ENCODE measurements at places on chromosomes 12 and 14.

- DNase-seq, result peak; percentile 15
Observed at GRCh38 chr12:57741844-57742738, 2.7 kb upstream of the TSPAN31 start.

DNA sequence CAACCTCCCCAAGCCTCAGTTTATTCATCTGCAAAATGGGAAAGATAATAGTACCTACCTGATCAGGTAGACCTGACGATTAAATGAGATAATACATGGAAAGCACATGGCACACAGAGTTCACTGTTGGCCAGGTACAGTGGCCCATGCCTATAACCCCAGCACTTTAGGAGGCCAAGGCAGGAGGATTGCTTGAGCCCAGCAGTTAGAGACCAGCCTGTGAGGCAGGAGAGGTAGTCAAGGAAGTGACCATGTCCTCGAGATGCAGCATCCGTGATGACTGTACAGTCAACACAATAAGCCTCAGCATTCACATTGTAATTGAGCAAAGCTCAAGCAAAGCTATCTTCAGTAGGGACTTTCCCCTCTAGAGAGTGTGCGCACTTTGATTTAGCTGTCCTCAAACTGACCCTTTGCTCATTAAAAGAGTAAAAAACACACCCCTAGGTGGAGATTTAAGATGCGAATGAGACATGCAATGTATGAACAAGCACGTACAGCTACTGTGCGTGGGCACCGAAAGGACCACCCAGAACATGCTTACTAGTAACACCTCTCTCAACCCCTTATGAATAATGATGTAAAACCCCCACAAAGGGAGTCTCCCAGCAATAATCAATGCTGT is 9.9 kb downstream of the ISCU start:
- DNase-seq, result no peak

DNA sequence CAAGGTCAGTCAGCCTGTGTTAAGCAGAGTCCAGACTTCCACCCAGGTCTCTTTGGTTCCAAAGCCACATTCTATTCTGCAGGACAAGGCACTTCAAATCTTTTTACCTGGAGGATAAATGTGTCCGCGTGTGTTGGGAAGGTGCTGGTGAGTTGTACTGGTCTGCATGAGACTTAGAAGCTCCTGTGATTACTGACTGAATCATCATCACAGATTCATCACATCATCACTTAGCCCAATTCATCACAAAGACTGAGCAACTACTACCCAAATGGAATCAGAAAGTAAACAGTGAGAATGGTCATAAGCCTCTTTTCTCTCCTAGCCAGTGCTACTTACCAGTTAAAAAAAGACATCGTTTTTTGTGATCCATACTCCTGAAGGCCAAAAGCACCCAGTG is 5.3 kb downstream of the SLC15A5 start:
- no peak for DNase-seq

GRCh38 chr14:56797003-56797568 is 13.2 kb downstream of the OTX2 start:
- no peak for DNase-seq

- no peak for DNase-seq
Observed at GRCh38 chr12:100995771-100996170, 201.2 kb downstream of the ANO4 start.

DNA sequence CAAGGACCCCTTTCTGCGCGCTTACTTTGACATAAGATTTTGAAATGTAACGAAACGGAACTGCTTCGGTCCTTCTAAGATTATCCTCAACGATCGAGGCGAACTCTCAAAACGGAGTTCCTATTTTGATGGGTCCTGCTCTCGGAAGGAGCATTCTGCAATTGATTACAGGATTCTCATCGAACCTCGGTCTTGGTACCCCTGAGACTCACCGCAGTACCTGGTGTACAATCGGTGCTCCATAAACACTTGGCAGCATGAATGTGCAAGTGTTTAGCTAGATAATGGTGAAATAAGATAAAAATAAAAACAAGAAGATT is 530 bp upstream of the NEMF start:
- DNase-seq, result no peak

DNA sequence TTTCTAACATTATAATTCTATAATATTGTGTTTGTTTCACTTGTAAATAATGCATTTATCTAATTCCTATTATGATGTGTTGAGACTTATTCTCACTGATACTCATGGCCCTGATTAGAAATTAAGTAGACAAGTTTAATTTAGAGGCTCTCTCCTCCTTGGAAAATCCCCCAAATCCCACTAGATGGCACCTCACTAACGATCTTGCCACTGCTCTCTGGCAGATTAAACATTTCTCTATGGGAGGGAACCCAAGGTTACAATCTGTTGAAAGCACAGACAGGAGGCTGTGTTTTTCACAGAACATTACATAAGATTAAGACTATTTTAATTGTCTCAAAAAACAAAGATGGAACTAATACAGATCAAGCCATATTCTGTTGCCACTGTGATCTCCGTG is 318.7 kb downstream of the LRFN5 start:
- peak; percentile 53 for DNase-seq

- DNase-seq, result no peak
Observed at GRCh38 chr14:49164074-49164473, 422.1 kb downstream of the RPS29 start.

DNA sequence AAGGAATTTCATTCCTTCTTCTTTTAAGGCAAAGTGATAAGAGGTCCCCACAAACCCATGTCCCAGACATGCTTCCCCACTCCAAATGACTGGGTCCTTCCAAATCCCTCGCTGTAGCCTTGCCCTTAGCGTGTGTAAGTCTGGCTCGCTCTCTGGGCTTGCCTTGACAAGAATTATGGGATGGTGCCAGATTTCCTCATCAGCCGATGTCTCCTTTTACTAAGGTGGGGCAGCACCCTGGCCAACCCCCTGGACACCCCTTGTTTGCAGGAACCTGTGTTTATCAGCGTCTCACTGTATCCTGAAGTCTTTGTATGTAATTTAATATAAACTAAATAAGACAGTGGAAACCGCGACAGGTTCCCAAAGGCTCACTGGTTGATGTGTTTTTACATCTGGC is 493.3 kb downstream of the EGLN3 start:
- no peak for DNase-seq

DNA sequence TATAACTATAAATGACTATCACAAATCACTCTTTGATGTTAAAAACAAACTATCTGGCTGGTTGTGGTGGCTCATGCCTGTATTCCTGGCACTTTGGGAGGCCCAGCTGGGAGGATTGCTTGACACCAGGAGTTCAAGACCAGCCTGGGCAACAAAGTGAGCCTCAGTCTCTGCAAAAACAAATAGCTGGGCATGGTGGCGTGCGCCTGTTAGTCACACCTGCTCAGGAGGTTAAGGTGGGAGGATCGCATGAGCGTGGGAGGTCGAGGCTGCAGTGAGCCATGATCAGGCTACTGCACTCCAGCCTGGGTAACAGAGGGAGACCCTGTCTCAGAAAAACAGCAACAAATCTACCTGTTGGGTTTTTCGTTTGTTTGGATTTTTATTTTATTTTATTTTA is 5.4 kb downstream of the TXNRD1 start:
- no peak for DNase-seq

GRCh38 chr12:122855928-122856831 is 20.9 kb downstream of the HIP1R start:
- DNase-seq, result no peak

DNA sequence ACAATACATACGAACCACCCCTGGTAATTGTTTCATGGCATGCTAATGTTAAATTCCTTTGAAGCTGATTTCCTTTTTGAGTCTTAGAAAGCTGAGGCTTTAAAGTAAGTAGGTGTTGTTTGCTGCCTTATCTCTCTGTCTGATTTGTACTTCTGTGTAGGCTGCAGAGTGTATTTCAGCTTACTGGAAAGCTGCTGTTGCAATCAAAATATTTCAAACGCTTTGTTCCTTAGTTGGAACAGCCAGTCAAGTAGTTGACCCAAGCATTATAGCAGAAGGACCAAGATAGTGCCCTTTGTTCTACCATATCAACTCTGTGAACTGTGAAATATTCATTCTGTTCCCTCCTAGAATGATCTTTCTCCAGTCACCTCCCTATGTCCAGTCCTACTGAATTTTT is 3.1 kb downstream of the PKP2 start:
- DNase-seq, result no peak

- DNase-seq, result no peak
Observed at GRCh38 chr14:55131370-55132137, 2.5 kb downstream of the LGALS3 start.

- DNase-seq, result no peak
Observed at GRCh38 chr14:100022772-100023451, 42.3 kb upstream of the EVL start.

DNA sequence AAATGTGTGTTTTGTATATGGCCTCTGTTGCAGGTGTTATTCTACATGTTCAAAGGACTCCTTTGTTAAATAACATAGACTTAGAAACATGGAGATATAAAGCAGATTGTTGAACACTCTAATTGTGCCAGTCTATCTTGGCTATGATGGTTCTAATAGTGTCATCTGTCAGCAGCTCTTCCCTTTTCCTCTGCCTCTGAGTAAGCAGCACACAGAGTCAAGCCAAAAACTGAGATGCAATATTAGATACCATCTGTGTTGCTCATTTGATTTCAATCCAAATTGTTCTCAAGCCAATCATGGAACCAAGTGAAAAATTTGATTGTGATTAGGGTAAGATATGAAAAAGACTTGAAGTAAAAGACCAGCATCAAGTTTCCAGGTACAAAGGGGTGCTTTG is 871.1 kb upstream of the MGAT4C start:
- DNase-seq, result no peak

DNA sequence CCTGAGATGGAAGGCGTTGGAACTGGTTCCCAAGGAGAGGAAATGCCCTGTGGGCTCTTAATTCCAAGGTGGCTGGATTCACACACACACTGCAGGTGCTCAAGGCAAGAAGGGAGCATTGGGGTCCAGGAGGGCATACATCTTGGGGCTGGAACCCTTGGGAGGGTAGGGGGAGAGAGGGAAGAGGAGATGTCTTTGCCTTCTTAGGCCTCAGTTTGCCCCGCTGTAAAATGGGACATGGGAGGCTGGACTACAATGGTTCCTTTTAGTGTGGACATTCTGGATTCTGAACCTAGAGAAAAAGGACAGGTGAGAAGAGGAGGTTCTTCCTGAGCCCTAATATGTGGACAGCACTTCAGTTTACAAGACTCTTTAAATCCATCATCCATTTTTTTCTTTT is 43.8 kb downstream of the CALM1 start:
- no peak for DNase-seq

- no peak for DNase-seq
Observed at GRCh38 chr14:102057480-102058114, 29.2 kb downstream of the HSP90AA1 start.

DNA sequence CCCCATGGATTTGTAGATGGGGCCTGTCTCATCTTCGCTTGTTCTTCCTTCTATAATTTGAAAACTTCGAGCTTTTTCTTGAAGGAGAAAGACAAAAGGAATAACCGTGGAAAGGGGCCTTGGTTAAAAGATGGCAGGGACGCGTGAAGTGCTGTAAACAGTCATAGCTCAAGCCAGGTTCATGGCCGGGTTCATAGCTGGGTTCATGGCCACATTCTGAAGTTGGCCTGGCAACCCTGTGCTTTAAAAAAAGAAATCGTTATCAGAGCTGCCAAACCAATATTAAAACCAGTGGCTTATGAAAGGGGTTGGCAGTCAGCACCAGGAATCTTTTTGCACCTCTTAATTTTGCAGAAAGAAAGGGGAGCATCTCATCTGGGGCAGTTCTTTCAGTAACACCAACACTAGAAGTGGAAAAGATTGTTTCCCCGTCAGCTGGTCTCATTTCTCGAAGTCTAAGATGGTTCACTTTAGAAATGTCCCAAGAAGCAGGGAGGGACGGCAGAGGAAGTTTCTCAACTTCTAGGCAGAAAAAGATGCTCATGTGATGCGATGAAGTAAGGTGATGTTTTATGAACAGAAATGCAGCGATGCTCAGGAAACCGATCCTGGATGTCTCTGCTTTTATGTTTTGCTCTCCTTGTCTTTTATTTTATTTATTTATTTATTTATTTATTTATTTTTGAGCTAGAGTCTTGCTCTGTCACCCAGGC is 193.1 kb upstream of the TBX3 start:
- no peak for DNase-seq

DNA sequence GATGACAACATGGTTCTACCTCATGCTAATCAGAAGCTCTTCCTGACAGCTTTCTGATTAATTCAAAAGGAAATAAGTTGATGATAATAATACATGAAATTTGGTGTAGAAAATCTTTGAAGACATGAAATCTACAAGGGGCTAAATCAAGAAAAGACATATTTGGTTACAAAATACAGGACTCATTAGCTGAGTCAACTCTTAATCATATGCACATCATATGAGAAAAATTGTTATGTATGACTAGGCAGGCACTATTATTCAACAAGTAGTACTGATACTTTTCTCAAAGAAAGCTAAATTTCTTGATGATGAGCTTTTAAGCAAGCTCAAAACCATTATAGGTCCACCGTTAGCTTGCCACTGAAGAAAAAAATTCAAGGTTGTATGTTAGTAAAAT is 7.1 kb downstream of the ABCC9 start:
- DNase-seq, result no peak

DNA sequence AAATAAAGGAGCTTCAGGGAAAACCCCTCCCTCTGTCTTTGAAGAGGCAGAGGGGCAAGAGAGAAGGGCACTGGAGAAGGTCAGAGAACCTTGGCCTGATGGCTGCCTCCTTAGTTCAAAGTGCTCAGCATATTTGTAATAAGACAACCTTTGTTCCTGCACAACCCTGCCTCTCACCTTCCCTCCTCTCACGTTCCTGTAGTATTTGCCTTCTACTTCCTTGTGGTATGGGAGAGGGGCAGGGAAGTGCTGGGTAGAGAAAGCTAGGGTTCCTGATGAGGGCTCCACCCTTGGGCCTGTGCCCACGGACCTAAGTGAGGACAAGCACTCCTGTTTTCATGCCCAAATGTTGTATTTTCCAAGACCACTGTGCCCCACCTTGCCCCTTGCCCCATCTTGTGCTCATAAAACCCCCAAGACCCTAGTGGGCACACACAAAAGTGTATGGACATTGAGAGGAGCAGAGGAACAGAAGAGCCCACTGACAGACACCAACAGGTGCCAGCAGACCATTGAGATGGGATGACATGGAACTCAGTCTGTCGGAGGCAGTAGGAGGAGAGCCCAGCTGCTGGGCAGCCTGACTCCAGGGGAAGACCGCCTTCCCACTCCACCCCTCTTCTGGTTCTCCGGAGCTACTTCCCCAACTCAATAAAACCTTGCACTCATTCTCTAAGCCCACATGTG is 261.5 kb upstream of the CCDC196 start:
- no peak for DNase-seq

- no peak for DNase-seq
Observed at GRCh38 chr14:73741386-73741875, 27.2 kb upstream of the PNMA1 start.

- no peak for DNase-seq
Observed at GRCh38 chr14:77478796-77479195, 19.8 kb downstream of the ISM2 start.

DNA sequence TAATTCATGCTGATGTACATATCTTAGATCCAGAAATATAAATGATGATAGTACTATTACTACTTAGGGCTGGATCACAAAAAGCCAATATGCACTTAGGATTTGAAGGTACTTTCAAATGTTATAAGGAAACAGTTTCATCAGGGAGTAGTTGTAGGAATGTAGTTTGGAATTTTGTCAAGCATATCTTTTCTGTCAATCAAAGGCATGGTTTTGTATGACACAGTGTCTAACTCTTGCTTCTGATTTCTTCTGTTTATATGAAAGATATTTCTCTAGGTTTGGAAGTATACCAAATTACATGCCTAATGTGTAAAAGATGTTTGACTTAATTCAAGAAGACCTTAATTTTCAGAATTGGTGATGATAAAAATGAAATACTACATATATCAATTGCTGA is 135.7 kb downstream of the RAD51B start:
- no peak for DNase-seq

- no peak for DNase-seq
Observed at GRCh38 chr12:29396774-29397173, 15.8 kb upstream of the ERGIC2 start.
